ENCODE measurements at places on chromosomes 5 and 9.

GRCh38 chr5:148949841-148950470 is 112.9 kb downstream of the SH3TC2 start:
- no peak for DNase-seq

- DNase-seq: peak; percentile 5
These were observed 131.8 kb upstream of the CHD1 start for GRCh38 chr5:99060306-99061261.

DNA sequence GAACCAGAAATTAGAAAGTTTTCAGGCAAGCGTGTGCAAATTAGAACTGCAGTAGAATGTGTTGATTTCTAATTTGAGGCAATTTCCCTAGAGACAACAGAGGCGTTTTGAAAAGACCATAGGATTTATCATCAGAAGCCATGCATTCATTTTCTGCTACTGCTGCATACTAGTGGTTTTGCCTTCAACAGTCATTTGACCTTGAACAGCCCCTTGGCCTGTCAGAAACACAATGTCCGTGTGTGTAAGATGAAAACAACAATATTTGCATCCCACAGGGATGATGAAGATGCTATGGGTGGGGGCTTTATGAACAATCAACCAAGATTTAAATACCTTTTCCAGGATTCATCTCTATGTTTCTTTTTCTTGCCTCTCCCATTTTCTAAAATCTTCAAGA is 73.7 kb downstream of the PDE4D start:
- no peak for DNase-seq

DNA sequence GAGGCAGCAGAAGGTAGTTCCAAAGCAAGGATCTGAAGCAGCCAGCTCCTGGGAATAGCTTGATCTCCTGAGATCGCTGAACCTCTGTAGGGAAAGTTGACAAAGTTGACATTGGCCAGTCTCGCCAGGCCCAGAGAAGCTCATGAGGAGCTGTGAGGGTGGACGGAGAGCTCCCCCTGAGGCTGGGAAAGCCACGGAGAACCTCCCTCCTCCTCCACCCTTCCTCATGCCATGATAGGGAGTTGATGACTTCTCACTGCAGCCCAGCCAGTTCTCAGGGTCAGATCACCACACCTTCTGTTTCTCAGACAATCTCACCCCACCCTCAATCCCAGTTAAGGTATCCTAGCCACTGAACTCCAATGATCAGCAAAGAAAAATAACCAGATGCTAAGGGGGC is 30.4 kb upstream of the KCNV2 start:
- no peak for DNase-seq

GRCh38 chr5:11602298-11602697 is 301.9 kb downstream of the CTNND2 start:
- DNase-seq: no peak

GRCh38 chr9:111525056-111525977 is at the start of gene ZNF483:
Gene ZNF483, plus strand, starts transcription at chr9:111525179. Its CDS starts 2,217 bp downstream, at chr9:111527396.
- DNase-seq: peak; percentile 72

GRCh38 chr5:106397700-106398099 is 1273.0 kb downstream of the EFNA5 start:
- no peak for DNase-seq

DNA sequence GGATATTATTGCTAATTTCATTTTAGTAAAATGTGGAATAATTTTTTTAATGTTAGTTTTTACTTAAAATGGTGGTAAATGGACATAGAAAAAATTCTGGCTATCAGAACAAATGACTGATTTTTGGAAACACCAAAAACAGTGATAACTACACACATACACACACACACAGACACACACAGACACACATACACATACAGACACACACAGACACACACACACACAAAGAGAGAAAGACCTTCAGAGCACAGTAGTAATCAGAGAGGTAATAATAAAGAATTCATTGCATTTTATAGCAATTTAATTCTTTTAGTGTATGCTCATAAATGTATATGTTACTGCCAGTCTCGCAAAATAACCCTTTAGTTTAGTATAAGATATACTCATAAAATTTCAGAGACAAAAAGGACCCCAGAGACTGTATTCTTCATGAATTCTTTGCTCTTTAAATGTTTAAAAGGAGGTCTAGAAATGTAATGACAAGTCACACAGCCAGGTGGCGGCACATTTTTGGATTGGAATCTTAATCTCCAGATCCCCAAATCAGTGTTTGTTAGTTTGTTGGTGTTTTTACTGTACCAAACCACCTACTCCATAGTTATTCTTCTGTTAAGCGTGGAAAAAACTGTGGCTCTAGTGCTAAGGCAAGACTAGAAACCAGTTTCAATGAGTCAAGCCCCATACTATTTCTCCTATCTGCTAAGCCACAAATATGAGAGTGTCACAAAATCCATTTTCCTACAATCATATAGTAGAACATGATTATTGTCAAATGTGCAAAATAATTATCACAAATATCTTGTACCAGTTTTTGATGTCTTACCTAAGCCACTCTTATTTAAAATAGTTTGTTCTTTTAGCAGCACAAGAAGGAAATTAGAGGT is 109.9 kb downstream of the EDIL3 start:
- DNase-seq: no peak

- no peak for DNase-seq
These were observed 234.8 kb downstream of the PIK3R1 start for GRCh38 chr5:68450245-68450852.

- no peak for DNase-seq
These were observed 815.1 kb downstream of the TLE1 start for GRCh38 chr9:80874276-80874675.

- no peak for DNase-seq
These were observed 33.2 kb downstream of the PTGR1 start for GRCh38 chr9:111566234-111566633.

- no peak for DNase-seq
These were observed 411.2 kb upstream of the CTNND2 start for GRCh38 chr5:12315461-12315860.

DNA sequence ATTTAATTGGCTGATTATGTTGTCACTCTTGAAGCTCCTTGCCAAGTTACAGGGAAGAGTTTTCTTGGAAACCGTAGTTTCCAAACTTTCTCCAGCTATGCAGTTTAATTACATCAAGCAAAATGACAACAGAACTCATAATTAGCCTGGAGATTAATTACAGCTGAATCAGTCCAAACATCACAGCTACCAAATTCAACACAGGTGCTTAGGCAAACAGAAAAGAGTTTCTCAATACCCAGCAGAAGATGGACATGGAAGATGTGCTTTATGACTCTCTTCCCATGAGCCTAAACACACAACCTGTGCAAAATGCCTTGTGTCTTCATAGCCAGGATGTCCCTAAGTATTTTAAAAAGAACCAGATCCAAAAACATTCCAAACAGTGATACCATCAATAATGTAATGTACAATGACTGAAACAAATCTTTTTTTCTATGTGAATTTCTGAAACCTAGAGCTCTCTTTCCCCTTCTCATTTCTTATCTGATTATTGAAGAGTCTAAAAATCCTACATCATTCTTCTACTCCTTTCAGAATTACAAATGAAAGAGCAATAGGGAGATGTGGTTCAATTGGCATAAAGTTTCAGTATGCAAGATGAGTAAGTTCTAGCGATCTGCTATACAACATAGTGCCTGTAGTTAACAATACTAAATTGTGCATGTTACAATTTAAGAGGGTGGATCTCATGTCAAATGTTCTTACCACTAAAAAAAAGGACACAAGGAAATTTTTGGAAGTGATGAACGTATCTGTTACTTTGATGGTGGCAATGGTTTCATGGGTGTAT is 124.3 kb downstream of the RASEF start:
- DNase-seq: no peak

DNA sequence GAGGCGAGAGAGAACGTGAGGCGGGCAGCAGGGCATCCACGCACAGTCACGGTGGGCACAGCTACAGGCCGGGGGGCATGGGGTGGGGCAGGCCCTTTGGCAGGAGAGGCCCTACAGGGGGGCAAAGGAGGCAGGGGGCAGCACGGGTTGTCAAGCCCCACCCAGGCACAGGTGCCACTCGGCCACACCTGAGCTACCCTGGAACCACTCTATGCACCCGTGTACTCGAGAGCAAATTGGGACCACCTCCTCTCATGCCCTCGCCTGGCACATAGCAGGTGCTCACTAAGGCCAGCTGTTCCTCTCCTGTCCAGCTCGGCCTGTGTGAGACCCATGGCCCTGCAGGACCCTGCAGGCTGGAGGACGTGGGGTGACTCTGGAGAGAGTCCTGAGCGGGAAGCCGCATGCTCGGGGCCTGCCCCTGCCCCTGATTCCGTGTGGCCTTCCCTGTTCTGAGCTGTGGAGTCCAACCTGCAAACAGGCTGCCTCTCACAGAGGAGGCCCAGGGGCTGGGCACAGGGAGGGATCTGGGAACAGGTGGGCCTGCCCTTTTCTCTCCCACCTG is 31.4 kb upstream of the SARDH start:
- DNase-seq: no peak

DNA sequence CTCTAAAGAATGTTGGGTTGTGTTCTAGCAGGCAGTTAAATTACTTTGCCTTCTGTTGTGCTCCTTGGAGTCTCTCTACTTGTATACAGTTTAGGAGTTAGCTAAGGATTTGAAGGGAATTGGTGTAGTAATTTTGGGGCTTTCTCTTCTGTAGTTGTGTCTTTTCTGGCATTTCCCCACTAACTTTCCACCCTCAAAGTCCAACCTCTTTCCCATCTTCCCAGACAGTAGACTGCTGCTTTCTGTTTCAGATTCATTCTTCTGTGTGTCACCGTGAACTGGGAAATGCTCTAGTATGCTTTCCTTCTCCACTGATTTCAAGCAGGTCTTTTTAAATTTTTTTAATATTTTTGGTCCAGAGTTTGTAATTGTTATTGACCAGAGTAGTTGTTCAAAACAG is 4.5 kb upstream of the ANGPTL2 start:
- DNase-seq: no peak

DNA sequence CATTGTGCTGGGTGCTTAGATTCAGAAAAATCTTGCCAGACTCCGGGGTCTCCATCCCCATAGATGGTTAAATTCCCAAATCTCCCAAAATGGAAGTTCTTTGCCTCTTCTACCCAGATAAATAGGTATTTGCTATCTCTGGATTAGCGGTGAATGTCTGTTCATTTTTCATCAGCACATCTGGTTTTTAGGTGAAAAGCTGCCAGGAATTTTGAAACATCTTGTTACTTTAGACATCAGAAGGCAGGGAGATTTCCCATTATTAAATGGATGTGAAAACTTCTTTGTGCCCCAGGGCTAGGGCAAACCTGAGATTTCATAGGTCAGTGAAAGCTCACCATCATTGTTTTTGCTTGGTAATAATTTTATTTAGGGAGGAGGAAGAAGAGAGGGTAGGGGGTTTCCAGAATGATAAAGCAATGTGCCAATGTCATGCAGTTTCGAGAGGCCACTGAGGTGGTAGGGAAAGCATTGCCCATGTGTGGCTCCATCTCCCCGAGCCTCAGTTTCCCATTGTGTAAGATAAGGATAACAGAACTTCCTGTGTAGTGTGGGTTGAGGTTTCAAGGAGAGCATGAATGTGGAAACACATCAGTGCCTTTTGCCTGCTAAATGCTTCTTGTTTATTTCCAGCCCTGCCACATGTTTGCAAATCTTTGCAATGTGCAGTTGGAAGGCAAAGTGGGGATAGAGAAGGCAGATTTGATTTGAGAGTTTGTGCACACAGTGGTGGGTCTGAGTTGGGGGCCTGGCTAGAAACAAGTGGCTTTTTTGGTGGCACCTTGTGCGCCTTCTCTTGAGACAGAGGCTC is 147.2 kb upstream of the KLF4 start:
- no peak for DNase-seq

DNA sequence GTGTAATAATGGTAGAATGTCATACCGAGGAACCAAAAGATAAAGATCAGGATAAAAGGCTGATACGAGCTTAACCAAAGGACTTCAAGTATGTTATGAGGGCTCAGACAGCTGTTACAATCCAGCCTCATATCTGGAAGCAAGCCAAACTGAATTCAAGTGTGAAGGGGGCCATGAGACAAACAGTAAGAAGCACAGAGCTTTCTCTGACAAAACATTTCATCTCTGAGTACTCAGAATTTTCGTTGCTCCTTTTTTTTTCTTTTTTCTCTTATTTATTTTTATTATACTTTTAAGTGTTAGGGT is 52.9 kb upstream of the CD180 start:
- DNase-seq: no peak

DNA sequence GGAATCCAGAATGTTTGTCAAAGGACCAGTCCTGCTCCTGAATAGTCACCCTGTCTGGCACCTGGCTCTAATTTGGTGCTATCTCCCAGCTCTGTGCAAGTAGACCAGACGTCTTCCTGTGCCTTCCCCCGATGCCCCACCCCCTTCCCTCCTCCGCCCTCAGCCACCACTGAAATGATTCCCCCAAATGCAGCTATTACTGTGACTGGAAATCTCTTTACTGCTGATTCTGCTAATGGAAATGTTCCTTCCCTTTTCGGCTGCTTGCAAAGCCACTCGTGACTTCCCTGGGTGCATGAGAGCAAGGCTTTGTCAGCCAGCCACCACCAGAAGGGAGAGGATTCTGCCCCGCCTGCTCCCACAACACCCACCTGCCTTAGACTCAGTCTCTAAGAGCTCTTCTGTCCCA is 11.4 kb downstream of the ASTN2 start:
- DNase-seq: peak; percentile 67

DNA sequence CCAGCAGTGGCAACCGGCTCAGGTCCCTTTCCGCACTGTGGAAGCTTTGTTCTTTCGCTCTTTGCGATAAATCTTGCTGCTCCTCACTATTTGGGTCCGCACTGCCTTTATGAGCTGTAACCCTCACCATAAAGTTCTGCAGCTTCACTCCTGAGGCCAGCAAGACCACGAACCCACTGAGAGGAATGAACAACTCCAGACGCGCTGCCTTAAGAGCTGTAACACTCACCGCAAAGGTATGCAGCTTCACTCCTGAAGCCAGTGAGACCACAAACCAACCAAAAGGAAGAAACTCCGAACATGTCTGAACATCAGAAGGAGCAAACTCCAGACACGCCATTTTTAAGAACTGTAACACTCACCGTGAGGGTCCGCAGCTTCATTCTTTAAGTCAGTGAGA is 103.5 kb downstream of the GLIS3 start:
- no peak for DNase-seq

DNA sequence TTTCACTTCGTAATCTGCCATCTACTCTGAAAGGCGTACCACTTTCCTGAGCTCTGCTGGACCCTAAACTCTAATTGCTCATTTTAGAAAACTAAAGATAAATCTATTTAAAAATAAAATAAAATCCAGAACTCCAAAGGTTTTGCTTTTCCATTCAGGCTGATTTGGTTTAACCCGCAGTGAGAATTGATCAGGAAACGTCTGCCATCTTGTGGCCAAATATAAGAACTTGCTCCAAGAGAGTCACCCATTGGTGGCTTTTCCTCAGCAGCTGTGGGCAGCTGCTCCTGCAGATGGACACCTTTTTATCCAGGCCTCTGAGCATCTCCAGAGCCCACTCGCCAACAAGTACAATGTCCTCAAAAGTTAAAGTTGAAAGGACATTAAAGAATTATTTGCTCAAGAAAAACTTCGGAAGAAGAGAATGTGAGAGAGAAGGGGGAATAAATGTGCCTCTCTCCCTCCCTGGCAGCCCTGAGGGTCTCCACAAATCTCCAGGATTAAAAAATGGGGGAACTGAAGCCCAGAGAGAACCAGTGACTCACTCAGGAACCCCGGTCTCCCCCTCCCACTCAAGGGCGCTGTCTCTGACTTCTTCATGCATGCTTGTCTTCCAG is 4.1 kb downstream of the SAXO1 start:
- DNase-seq: peak; percentile 28

- DNase-seq: no peak
These were observed 12.4 kb downstream of the CBY3 start for GRCh38 chr5:179668391-179668790.
